ENCODE measurements at places on chromosomes 13 and 19.

DNA sequence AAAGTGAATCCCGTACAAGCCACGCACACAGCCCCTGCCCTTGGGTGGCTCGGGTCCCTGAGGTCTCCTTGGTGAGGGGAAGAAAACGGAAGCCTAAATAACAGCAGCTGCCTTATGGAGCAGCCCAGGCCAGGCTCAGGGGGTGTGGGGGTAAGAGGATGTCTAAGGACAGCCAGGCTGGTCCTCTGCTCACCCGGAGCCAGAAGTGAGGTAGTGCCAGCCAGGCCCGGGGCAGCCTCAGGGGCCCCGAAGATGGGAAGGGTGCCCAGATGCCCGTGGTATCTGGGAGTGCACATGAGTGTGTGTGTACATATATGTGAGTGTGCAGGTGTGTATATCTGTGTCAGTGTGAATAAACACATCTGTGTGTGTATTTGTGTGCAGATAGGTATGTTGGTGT lies 38.4 kb upstream of the PEPD start:
- no peak for DNase-seq

GRCh38 chr13:30313311-30313710 lies 6.0 kb upstream of the KATNAL1 start:
- DNase-seq = no peak

- DNase-seq = peak; percentile 64
These were observed 501 bp downstream of the GTPBP3 start for GRCh38 chr19:17337675-17338432.

- DNase-seq = no peak
These were observed 450.6 kb downstream of the LMO7 start for GRCh38 chr13:76086729-76087128.

GRCh38 chr19:18865973-18866799 lies 29.8 kb downstream of the CERS1 start:
- peak; percentile 68 for DNase-seq

- no peak for DNase-seq
These were observed 2.0 kb upstream of the ZDHHC20 start for GRCh38 chr13:21461131-21461530.
